ENCODE measurements at places on chromosomes 12 and 14.

GRCh38 chr12:88228720-88229119 is 86.6 kb downstream of the TMTC3 start:
- no peak for DNase-seq
- H3K27me3 ChIP-seq, result no peaks in the 10 kb centered on the region
- no peak overlapping the region for H3K27ac ChIP-seq
- no peaks in the 10 kb centered on the region for H3K4me1 ChIP-seq
- no peak overlapping the region for H3K4me3 ChIP-seq

- no peaks in the 10 kb centered on the region for H3K27me3 ChIP-seq
- H3K36me3 ChIP-seq, result no peaks in the 10 kb centered on the region
- H3K4me1 ChIP-seq, result peaks cover 5% of the 10 kb centered on the region
- no peak for DNase-seq
- H3K27ac ChIP-seq, result no peak overlapping the region
- H3K4me3 ChIP-seq, result no peak overlapping the region
Measured at GRCh38 chr14:61505815-61506809, 184.7 kb downstream of the PRKCH start.

DNA sequence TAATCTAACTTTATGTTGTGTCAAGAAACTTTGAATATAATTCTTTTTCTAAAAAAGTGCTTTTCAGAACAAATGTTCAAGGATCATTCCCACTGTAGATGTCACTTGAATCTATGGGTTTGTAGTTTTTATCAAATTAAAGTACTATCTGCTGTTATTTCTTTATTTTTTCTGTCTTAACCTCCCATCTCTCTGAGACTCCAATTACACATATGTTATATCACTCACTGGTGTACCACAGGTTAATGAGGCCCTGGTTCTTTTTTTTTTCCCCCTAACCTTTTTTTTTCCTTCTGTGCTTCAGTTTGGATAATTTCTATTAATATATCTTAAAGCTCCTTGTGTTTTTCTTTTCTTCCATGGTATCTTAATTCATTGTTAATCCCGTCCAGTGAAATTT is 279.9 kb upstream of the RGS6 start:
- H3K4me3 ChIP-seq, result no peak overlapping the region
- no peak for DNase-seq
- peak overlapping the region; percentile 84 for H3K27ac ChIP-seq
- peaks cover 40% of the 10 kb centered on the region for H3K4me1 ChIP-seq

DNA sequence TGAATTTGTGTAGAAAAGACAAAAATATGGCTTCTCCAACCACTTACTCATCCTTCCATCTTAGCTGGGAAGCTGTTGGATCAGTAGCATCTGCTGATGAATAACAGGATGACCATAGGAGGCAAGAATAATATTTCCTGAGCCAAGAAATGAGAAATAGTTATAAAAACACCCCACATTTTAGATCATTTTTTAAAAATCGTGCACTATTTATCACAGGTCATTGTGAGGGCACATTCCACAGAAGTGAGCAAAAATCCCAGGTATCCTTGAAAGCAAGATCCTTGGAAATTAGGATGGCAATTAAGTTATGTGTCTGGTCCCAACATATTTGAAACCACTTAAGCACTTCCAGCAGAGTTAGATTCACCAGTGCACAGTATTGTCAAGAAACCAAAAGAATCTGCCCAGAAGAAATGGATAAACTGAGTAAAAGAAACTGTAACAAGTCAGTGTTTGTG is 8.4 kb downstream of the FAR2 start:
- H3K4me1 ChIP-seq, result peaks cover 64% of the 10 kb centered on the region
- peak overlapping the region; percentile 43 for H3K4me3 ChIP-seq
- no peak for DNase-seq
- H3K36me3 ChIP-seq, result peaks cover 5% of the 10 kb centered on the region
- H3K27me3 ChIP-seq, result no peaks in the 10 kb centered on the region

GRCh38 chr14:92448786-92449185 is 64.8 kb upstream of the RIN3 start:
- no peak for DNase-seq
- H3K36me3 ChIP-seq, result no peaks in the 10 kb centered on the region
- peaks cover 10% of the 10 kb centered on the region for H3K4me1 ChIP-seq
- H3K27me3 ChIP-seq, result no peaks in the 10 kb centered on the region

GRCh38 chr14:26602902-26603301 is 5.1 kb upstream of the NOVA1 start:
- H3K4me3 ChIP-seq, result no peak overlapping the region
- H3K27ac ChIP-seq, result no peak overlapping the region
- no peak for DNase-seq

DNA sequence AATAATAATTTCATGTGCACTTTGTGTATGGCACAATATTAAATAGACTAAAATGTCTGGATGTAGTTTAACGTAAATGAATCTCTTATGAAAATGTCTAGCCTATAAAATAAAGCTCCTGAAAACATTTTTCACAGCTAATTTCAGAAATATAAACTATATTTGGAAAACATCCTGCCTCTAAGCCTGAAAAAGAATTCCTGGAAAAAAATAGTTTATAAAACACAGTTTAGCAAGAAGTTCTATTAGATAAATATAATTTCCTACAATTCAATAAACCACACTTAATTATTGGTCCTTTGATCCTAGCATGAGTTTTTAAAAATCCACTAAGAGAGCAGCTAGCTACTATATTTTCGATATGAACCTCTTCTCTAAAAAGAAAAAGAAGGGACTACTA is 159.9 kb downstream of the ADAMTS20 start:
- H3K4me3 ChIP-seq, result no peak overlapping the region
- no peak overlapping the region for H3K27ac ChIP-seq
- peaks cover 2% of the 10 kb centered on the region for H3K4me1 ChIP-seq

- H3K27ac ChIP-seq, result no peak overlapping the region
- no peak for DNase-seq
- H3K4me1 ChIP-seq, result no peaks in the 10 kb centered on the region
- no peaks in the 10 kb centered on the region for H3K36me3 ChIP-seq
- no peak overlapping the region for H3K4me3 ChIP-seq
Measured at GRCh38 chr14:95943699-95944098, 67.1 kb downstream of the TUNAR start.

- peaks cover 54% of the 10 kb centered on the region for H3K27me3 ChIP-seq
- H3K4me3 ChIP-seq, result peak overlapping the region; percentile 68
- H3K36me3 ChIP-seq, result no peaks in the 10 kb centered on the region
- peaks cover 14% of the 10 kb centered on the region for H3K4me1 ChIP-seq
Measured at GRCh38 chr14:60331201-60332045, 82.4 kb downstream of the PPM1A start.

- no peak overlapping the region for H3K27ac ChIP-seq
- DNase-seq, result no peak
- H3K4me1 ChIP-seq, result peaks cover 31% of the 10 kb centered on the region
Measured at GRCh38 chr12:93589081-93589480, 16.6 kb downstream of the SOCS2 start.

DNA sequence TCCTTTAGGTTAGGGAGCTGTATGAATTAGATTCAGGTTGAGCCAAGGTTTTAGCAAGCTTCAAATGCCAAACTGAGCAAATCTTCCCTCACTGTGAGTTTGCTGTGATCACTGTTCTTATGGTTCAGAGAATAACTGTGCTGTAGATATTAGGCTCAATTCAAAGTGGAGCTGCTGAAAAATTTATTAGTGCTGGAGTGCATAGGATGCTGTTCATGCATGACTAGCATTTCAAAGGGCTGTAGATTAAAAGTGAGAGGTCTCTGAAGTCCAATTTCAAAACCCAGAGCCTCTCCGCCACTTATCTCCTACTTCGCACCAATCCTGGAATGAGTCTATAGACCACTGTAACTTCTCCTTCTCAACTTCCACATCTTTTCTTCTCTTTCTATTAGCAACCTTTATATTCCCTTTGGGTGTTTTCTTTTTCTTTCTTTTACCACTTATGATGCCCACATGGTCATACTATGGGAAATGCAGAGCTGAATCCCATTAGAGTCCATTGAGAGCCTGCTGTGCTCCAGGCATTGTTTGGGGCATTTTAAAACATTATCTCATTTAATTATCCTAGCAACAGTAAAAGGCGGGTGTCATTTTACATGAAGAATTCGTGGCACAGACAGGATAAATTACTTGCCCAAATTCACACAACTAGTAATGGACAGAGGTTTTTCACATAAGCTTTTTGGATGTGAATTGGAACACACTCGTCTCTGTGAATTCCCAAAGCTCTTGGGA is 77.5 kb upstream of the EEA1 start:
- peaks cover 50% of the 10 kb centered on the region for H3K4me1 ChIP-seq
- no peaks in the 10 kb centered on the region for H3K27me3 ChIP-seq
- no peak for DNase-seq
- H3K4me3 ChIP-seq, result no peak overlapping the region
- H3K36me3 ChIP-seq, result no peaks in the 10 kb centered on the region

DNA sequence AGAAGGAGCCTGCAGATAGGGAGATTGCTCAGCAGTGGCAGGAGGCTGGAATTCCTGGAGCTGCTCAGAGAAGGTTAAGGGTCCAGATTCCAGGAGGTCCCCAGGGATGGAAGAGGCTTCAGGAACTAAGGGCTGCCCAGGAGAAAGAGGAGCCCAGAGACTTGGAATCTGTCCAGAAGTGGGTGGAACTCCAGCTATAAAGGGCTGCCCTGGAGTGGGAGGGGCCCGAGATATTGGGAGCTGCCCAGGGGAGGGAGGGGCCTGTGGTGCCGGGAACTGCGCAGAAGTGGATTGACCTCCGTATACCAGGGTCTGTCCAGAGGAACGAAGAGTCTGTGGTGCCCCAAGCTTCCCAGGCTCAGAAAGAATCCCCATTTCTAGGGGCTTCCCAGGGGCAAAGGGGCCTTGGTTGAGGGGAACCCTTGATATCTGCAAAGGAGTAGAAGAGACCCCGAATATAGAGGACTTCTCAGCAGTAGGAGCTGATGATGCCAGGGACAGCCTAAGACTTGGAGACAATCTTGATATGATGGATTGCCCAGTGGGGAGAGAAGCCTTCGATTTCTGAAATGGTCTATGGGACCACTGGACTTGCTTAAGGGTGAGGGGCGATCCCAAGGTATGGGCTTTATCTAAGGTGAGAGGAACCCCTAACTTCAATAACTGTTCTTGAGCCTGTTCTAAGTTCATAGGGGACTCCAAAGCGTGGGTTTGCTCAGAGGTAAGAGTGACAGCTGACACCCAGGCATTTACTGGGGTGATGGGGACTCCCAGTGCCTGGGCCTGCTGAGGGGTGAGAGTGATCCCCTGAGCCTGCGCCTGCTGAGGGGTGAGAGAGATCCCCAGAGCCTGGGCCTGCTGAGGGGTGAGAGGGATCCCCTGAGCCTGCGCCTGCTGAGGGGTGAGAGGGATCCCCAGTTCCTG is 45.0 kb downstream of the FAM186A start:
- no peak overlapping the region for H3K4me3 ChIP-seq
- no peak for DNase-seq
- H3K27ac ChIP-seq, result no peak overlapping the region
- H3K36me3 ChIP-seq, result no peaks in the 10 kb centered on the region

GRCh38 chr14:94114589-94115057 is 4.1 kb downstream of the IFI27 start:
- no peak overlapping the region for H3K4me3 ChIP-seq
- H3K36me3 ChIP-seq, result no peaks in the 10 kb centered on the region
- no peak overlapping the region for H3K27ac ChIP-seq
- no peak for DNase-seq
- H3K27me3 ChIP-seq, result peaks cover 11% of the 10 kb centered on the region
- H3K4me1 ChIP-seq, result peaks cover 9% of the 10 kb centered on the region

GRCh38 chr12:120639771-120640721 is at the start of gene CABP1:
Gene CABP1 (plus strand): TSS chr12:120640626. CDS start chr12:120640686, 60 bp downstream.
- H3K27me3 ChIP-seq, result peaks cover 54% of the 10 kb centered on the region
- no peak for DNase-seq
- no peaks in the 10 kb centered on the region for H3K36me3 ChIP-seq

- no peaks in the 10 kb centered on the region for H3K27me3 ChIP-seq
- H3K27ac ChIP-seq, result no peak overlapping the region
- no peaks in the 10 kb centered on the region for H3K4me1 ChIP-seq
- DNase-seq, result no peak
- H3K36me3 ChIP-seq, result no peaks in the 10 kb centered on the region
Measured at GRCh38 chr12:32828120-32828519, 68.5 kb downstream of the PKP2 start.

- peaks cover 8% of the 10 kb centered on the region for H3K4me1 ChIP-seq
- H3K36me3 ChIP-seq, result no peaks in the 10 kb centered on the region
- H3K27ac ChIP-seq, result no peak overlapping the region
- H3K4me3 ChIP-seq, result no peak overlapping the region
Measured at GRCh38 chr14:96808619-96809406, 11.6 kb downstream of the VRK1 start.

GRCh38 chr14:60905923-60906322 is 75.0 kb downstream of the TRMT5 start:
- H3K4me1 ChIP-seq, result peaks cover 11% of the 10 kb centered on the region
- DNase-seq, result no peak
- peaks cover 9% of the 10 kb centered on the region for H3K36me3 ChIP-seq
- no peak overlapping the region for H3K4me3 ChIP-seq
- no peaks in the 10 kb centered on the region for H3K27me3 ChIP-seq

DNA sequence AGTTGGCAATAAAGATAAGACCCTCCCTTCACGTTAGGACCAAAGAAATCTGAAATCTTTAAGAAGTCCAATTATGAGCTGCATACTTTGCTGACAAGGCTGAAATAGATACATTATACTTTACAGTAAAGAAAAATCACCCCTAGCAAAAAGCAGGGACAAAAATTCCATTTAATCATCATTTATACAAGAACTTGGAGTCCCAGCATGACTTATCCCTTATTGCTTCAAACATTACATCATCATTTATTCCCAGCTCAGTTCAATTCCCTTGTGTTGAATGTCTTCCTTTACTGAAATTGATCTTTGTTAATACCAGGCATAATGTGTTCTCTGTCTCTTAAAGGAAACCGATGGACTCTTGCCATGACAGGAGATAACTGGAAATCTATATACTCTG is 449.6 kb upstream of the CCDC196 start:
- H3K36me3 ChIP-seq, result no peaks in the 10 kb centered on the region
- H3K4me3 ChIP-seq, result no peak overlapping the region
- no peak for DNase-seq
- no peaks in the 10 kb centered on the region for H3K4me1 ChIP-seq
- no peaks in the 10 kb centered on the region for H3K27me3 ChIP-seq

Data from osteocyte (in vitro differentiated cells).